ENCODE measurements at places on chromosomes 2 and 18.

DNA sequence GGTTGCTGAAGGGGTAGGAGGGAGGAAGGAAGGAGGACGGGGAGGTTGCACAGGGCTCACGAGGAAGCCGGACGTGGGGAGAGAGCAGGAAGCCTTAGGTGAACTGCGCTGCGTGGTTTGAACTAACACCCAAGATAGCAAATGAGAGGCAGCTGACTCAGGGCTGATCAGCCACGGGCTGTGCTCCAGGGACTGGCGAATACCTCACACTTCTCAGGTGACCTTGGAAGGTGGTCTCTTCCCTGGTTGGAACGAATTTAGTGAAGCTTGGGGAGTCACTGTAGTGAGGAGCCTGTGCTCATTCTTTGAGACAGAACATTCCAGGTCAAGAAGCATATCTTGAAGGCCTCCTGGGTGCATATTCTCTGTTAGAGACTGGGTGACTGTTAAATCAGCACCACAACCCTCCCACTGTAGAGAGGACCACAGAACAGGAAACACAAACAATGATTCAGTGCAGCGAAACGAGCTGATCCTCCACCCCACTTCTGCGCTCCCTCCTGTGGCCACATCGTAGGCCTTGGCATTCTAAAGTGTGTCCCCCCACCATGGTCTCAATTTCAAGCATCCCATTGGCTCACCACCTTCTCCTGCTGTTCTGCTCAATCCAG is 33.8 kb downstream of the TOGARAM2 start:
- DNase-seq = peak; percentile 15

DNA sequence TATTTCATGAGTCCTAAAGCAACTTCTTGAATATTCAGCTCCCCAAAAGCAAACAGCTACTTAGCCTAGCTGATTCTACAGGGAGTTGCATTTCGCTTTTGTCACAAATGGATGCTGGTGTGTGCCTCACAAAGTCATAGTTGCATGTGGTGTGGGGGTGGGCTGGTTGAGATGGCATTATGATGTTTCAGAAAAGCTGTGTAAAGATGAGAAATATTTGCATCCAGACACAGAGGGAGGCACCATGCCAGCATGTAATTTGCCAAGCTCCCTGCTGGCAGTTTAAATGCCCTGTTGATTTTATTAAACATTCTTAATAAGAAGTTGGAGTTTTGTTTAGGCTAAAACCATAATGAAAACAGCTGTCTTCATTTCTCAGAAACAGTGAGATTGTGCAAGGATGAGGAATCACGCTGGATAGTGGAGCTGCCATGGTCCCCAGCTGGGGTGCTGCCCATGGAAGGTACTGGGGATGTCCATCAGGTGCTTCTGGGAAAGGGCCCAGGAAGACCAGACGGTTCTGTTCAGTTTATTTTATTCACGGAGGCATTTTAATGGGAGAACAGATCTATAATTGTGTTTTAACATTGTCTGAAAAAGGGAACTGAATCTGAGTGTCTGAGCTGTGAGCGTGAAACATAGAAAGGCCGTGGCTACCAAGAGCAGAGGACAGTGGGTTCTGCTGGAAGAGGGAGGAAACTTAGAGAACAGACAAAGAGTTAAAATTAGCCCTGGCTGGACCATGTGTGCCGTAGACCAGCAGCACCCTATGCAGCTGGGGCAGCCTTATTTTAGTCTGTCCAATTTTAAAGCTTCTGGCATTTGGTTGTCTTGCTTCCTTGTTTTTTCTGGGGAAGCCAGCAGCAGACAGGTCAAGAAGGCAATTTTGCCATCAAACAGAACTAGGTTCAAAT is 177.1 kb downstream of the FAM210A start:
- no peak for DNase-seq

DNA sequence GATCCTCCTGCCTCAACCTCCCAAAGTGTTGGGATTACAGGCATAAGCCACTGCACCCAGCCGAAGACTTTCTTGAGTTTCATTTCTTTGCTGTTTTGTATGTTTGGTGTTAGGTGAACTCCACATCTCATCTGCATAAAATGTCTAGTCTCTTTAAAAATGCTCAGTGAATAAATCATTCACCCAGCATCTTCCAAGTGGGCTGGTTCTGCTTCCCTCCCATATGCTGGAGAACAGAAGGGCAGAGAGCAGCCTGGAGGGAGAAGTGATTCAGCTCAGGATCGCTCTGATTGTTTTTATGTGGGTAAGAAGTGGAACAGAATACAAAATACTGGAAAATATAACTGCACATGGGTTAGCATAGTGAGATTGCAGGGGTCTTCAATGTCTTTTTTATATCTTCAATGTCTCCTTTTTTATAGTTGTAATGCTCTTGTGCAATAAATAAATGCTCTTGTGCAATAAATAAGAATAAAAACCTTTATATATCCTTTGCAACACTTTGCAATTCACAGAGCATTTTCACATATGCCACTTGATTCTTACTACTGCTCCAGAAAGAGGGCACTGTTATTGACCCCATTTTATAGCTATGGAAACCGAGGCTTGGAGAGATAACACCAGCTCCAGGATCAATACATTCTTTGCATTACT is 253.0 kb upstream of the NCKAP5 start:
- DNase-seq = no peak

DNA sequence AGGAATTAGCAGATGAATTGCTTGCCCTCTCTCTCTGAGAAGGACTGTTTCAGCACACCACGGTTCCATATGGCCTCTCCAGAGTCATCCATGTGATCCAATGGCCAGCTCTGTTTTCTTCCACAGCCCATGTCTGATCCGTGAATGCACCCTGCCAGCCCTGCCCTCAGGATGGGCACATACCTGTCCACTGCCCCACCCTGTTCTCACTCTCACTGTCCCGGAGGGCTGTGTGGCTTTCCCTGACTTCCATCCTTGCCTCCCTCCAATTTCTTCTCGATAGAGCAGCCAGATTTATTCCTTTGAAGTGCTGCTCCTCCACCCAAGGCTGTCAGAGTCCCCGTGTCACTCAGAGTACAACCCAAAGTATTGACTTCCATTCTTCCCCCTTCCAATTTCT is 343.1 kb downstream of the TGIF1 start:
- DNase-seq = no peak

DNA sequence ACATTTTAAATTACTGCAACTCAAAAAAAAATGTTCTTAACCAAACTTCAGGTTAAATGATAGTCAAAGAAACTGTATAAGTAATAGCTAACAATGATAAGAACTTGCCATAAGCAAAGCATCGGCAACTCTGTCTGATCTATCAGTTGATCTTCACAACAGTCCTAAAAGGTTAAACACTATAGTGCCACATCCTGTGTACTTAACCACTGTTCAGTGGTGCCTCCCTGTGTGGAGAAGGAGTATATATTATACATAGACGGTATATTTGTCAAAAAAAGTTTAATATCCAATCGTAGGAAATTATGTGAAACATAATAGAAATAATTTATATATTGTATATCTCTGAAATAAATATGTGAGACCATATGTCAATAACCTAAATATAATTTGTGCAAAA is 13.0 kb downstream of the DTNA start:
- DNase-seq = no peak

DNA sequence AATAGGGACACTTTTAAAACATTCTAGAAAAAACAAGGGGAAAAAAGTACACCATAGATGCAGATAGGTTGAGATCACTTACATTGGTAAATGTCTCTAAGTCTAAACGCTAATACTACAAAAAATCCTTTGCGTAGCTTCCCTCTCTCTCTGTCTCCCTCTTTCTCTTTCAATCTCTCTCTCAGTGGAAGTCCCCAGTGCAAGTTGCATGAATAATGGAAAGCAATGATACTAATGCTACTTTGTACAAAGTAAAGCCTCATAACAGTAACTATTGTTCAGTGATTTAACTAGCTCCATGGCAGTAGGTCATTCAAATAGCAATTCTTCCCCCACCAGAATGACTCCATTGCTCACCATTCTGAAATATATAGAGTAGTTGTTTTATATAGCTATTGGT is 12.8 kb downstream of the MEIS1 start:
- no peak for DNase-seq

GRCh38 chr2:17830053-17831034 is 14.1 kb downstream of the MSGN1 start:
- peak; percentile 53 for DNase-seq

- no peak for DNase-seq
Observed at GRCh38 chr2:237152361-237152760, 66.7 kb downstream of the COPS8 start.

- DNase-seq = no peak
Observed at GRCh38 chr2:241741016-241741415, 6.6 kb downstream of the D2HGDH start.

DNA sequence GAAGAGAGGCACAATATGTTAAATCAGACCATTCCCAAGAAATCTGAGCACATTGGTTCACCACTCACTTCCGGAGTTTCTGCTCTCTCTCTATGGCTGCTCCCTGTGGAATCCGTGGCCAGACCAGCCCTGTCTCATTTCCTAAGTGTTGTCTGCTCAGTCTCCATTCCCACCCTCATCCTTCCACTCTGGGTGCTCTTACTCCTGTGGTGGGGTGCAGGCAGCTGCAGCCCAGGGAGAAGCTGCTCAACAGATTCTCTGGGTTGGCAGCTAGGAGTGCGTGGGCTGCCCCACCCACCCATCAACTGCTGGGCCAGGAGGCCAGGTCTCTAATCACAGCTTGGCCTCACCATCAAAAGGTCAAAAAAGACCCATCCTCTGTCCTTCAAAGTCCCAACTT is 98.3 kb downstream of the ARL4C start:
- DNase-seq = no peak

GRCh38 chr18:57780706-57781347 is 22.3 kb downstream of the ATP8B1 start:
- peak; percentile 72 for DNase-seq

- no peak for DNase-seq
Observed at GRCh38 chr2:178409261-178409660, 41.7 kb downstream of the PRKRA start.

DNA sequence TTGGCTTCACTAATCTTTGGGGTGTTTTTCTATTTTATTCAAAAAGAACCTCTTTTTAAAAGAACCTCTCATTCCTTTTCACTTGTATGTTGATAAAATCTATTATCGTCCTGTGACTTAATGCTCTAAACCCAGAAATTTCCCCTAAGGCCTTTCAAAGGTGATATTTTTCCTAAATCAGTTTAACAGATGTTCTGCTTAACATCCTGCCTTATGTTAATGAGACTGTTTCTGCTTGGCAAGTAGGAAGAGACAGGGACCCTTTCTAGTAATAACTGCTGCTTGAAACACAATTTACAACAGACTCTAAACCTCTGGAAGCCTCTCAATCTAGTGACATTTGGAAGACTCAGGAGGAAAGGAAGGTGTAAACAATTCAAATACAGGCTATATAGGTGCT is 128.8 kb downstream of the KCNJ3 start:
- DNase-seq = no peak

DNA sequence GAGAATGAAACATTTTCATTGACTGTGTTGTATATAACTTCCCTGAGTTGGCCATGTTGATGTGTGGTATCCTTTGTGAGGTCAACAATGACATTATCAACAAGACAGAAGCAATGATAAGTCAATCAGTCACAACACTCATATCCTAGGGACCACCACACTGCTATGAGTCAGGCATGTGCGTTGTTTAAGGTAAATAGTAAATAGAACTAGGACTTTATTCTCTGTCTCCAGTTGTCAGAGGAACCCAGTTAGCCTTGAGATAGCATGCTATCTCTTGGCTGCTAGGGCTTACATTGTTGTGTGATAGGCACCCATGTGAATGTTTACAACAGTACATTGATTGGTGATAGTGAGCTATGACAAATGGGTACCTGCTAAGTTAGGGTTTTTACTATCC is 37.3 kb downstream of the GPD2 start:
- DNase-seq = no peak

DNA sequence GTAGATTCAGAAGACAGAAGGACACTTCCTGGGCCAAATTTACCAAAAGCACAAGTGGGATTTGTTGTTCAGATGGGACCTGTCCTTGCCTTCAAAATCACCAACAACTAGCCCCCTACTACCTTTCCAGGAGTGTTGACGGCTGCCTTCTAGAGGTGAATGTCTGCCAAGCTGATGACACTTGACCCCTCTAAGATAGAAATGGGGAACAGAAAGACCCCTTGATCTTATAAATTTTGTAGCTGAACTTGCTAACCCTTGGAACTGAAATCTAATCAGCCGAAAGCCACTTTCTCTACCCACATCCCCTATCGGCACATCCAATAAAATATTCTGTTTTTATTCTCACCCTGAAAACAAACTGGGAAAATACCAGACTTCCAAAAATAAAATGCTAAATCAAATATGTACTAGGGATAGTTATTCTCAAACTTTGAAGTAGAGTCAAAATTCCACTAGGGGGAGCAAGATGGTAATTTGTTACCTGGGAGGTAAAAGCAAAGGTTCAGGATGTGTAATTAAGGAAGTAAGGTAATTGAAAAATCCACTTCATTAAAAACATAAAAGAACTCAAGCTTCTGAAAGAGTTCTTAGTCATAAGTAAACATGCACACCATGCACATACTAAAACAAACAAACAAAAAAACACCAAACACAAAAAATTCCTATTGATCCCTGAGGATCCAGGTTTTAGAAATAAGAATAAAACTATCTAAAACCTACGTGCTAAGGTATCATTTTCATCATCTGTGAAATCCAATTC is 119.2 kb downstream of the ANKRD44 start:
- DNase-seq = no peak

DNA sequence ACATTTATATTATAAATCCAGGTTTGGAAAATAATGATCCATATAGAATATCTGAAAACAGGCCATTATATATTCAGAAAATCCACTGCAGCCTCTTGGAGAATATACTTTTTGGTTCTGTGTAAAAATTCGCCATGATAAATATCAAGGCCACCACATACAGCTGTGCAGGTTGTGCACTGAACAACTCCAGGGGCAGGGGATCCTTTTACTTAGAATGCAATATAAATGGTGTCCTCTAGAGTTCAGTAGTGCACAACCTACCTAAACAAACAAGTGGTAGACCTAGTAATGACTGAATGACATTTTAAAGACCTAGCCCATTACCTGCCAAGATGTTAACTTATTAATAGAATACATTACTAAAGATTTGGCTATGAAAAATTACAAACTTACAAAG is 22.4 kb downstream of the MOGAT1 start:
- no peak for DNase-seq

- no peak for DNase-seq
Observed at GRCh38 chr18:61973273-61974115, 80.7 kb upstream of the RNF152 start.

DNA sequence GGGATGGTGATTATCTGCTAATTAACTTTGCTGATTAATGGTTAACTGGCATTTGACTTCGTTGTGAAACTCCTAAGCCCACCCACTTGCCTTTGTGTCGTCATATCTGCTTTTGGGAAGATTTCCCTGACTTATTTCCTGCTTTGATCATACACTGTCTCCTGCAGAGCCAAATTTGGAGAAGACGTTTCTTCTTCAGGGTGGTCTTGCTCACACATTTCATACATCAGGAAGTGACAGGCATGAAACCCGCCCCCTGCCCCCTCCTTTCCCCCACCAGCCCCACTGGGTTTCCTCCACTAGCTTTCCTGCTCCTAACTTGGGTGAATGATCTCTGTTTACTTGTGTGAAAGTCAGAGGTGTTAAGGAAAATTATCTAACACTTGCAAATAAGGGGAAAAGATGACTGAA is 300.1 kb downstream of the TSN start:
- no peak for DNase-seq
